ENCODE measurements at places on chromosomes 11 and 22.

DNA sequence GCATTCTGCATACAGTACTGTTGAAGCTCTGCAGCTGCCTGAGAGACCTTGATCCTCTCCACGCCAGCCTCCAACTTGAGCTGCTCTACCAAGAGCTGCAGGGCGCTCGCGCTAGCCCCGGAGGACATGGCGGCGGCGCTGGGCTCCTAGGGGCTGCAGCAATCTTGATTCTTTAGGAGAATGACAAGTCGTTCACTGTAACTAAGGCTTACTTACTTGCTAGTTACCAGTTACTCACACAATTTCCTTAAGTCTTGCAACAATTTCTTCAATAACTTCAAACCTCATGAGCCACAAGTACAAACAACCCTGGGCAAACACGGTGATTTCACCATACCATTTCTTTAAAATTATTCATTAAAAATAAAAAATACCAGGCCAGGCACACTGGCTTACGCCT, 21.9 kb downstream of the SBF2 start:
- no peak for DNase-seq

- DNase-seq = no peak
Observed at GRCh38 chr11:65416841-65417701, 5.5 kb upstream of the NEAT1 start.

DNA sequence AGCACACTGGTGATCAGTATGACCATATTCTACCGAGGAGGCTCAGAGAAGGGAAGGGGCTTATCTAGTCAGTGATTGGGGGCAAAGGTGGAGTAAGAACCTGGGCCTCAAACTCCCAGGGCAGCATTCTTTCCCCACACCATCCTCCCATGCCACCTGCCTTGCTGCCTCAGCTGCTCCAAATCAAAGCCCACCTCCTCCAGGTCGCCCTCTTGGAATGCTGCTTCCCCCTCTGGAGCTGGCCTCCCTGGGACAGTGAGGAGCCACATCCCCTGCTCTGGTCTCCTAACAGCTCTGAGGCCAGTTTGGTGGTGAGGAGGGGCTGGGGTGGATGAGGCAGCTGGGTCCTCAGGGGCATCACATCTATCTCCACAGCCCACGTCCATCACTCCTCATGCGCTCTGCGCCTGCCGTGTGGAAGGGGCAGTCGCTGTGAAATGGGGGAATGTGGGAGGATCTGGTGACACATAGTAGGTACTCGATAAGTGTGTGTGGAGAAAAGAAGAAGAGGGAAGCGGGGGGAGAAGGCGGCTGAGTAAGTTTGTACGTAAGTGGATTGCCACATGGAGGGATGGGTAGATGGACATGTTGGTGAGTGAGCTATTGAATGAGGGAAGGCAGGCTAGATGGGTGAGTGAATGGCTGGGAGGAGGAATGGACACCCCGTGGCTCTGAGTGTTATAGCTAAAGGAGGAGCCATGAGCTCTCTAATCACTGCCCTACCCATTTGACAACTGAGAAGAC, 16.1 kb upstream of the ARHGEF17 start:
- no peak for DNase-seq

- no peak for DNase-seq
Observed at GRCh38 chr11:128506356-128506755, 81.0 kb downstream of the ETS1 start.

- DNase-seq = no peak
Observed at GRCh38 chr11:27060816-27061460, 20.3 kb downstream of the BBOX1 start.

DNA sequence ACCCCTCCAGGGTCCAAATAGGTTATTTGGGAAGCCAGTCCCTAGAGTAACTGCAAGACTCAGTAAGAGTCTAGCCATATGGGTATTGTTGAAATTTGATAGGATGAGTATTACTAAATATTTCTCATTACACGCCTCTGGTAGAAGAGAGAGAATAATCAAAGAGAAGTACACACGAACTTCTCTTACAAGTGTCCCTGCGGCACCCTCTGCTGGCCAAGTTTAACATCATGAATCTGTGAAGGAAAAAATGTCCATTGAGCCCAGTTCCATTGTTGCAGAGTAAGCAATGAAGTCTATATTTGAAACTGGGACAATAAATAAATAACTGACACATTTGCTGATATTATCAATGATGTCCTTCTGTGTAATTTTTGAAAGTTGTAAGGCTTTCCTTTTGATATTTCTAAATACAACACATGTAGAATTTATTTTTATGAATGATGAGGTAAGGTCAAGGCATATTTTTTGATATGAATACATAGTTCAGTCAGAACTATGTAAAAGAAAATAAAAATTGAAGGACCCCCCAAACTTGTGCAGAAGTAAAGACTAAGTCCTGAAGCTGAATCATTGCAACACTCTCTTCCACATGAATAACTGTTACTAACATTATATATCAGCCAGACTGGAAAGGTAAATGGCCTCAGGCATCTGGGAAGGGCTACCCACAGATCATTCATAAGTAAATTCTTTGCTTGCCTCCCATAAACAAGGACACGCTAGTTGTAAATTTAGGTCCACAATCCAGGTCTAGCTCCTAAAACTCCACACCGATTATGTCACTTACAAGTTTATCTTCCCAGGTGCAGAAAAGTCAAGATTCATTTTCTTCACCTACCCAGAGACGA, 10.0 kb downstream of the OR51L1 start:
- DNase-seq = peak; percentile 4

DNA sequence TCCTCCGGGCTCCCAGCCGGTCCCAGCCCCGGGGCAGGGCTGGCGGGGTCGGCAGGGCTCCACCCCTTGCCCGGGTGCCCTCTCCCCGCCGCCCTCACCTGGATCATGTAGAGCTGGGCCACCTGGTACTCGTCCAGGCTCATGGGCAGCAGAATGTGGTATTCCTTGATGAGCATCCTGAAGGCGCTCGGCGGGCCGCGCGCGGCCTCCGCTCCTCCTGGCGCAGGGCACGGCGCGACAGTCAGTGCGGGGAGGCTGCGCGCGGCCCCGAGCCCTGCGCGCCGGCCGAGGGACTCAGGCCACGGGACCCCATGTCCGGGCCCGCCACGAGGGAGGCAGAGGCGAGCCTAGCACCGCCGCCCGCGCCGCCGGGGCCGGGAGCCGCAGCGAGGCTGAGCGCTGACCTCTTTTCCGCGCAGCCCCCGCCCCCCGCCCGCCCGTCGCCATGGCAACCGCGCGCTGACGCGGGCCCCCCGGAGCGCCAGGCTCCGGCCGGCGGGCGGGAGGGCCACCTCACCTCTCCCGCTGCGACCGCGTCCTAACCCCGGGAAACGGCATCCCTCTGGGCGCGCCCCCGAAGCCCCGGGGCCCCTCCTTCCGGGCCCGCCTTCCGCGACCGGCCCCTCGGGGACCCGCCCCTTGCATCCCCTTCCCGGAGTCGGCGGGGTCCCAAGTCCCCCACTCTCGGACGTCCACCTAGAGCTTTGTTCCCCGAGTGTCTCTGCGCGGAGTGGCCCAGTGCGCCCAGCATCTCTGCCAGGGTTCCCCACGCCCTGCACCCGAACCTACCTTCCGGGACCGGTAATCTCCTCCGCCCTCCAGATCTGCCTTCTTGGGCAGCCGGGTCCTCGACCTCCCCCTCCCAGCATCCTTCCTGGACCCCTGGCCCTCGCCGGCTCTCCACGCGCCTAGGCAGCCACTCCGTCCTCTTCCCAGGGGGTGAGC, 886 bp downstream of the PITPNM1 start:
- DNase-seq = no peak

DNA sequence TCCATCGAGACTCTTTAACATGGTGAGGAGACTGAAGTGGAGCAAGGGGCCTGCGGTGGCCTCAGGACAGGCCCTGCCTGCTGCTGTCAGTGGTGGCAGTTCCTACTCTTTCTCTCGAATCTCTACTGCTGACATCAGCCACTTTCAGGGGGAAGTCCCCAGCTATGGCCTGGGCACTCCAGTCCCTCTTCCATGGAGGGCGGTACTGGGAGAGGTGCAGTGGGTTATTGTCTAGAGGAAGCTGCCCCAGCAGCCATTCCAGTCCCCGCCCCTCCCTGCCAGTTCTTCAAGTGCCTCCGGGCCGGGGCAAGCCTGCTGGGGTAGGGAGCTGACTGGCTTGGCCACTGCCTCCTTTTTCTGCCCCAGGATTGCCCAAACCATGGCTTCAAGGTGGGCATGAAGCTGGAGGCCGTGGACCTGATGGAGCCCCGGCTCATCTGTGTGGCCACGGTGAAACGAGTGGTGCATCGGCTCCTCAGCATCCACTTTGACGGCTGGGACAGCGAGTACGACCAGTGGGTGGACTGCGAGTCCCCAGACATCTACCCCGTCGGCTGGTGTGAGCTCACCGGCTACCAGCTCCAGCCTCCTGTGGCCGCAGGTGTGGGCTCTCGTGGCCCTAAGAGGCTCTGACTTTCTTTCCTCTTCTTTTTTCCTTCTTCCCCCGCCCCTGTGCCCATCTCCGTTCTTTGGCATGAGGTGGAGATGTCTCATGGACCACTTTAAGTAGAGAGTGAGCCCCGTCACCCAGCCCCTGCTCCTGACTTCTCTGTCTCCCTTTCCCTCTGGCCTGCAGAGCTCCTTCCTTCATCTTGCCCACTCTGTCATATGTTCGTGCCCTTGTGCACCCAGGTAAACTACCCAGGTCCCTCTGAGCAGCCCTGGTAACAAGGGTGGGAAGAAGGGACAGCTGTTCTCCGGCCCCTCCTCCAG, 13.7 kb downstream of the CHADL start:
- DNase-seq = no peak

DNA sequence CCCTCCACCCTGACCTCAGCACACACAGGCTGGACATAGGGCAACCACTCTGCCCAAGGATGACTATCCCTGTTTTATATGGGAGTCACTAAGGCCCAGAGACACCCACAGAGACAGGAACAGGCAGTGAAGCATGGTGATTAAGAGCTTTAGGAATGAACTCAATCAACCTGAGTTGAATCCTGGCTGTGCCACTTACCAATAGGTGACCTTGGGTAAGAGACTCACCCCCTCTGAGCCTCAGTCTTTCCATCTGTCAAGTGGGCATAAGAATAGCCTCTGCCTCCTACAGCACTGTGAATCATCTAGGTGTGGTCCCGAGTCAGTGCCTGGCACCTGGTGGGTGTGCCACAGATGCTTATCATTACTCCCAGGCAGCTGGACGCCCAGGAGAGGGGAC, 6.8 kb downstream of the CRYBB1 start:
- no peak for DNase-seq

DNA sequence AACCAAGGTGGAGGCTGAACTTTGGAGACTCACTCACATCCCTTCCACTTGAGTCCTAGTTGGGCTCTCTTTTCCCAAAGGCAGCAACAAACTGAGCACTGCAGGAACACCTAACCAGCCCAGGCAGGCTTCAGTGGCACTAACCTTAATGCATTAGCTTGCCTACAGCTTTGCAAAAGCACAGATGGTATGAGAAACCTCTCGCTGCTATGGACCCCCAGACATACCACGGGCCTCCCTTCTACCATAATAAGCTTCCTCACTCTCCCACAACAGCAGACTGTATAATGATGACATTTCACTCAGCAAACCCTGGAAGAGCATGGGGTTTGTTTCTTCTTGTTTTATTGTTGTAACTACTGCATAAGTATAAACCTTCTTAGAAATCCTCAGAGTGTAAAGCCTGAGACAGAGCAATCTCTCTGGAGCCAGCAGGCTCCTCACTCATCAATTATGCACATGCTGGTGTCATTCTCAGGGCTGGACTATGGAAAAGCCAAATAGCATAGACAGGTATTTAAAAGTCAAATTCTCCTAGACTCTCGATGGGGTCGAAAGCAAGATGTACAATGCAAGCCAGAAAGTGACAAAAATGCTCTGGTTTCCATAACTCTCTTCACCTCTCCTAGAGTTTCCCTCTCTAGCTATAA, 167.6 kb downstream of the NXPE2 start:
- DNase-seq = no peak

- DNase-seq = no peak
Observed at GRCh38 chr11:88534185-88534584, 196.6 kb upstream of the CTSC start.

DNA sequence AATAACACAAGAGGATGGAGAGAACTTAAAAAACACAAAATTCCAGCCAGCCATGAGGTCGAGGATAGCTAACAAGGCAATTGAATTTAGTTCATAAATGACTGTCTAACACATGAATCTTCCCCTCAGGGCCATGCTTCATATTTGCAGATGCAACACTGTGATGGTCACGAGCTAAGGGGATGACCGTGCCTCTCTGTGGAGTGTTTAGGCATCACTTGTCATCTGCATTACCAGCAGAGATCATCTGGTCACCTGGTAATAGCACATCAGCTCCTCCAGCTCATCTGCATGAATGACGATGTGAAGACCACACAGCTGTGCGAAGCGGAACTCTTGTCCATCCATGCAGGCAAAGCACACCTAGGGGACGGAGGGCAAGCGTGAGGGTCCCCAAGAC, 20.9 kb upstream of the SLC25A1 start:
- no peak for DNase-seq

- peak; percentile 96 for DNase-seq
Observed at GRCh38 chr22:41285820-41286638, at the start of gene RANGAP1. RANGAP1 (minus strand) TSS chr22:41286187; CDS start chr22:41281044, 5,143 bp downstream.

GRCh38 chr11:35011944-35012343, 95.5 kb downstream of the PDHX start:
- no peak for DNase-seq
